ENCODE measurements at places on chromosomes 5 and 9.

DNA sequence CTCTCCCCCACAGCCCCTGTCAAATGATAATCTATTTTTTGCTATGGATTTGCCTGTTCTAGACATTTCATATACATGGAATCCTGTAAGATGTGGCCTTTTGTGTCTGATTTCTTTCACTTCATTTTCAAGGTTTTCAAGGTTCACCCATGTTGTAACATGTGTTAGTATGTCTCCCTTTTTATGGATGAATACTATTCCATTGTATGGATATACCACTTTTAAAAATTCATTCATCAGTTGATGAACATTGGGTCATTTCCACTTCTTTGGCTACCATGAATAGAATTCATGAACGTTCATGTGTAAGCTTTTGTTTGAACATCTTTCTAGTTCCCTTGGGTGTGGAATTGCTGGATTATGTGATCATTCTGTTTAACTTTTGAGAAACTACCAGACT, 94.7 kb upstream of the ZNF366 start:
- no peak for DNase-seq

DNA sequence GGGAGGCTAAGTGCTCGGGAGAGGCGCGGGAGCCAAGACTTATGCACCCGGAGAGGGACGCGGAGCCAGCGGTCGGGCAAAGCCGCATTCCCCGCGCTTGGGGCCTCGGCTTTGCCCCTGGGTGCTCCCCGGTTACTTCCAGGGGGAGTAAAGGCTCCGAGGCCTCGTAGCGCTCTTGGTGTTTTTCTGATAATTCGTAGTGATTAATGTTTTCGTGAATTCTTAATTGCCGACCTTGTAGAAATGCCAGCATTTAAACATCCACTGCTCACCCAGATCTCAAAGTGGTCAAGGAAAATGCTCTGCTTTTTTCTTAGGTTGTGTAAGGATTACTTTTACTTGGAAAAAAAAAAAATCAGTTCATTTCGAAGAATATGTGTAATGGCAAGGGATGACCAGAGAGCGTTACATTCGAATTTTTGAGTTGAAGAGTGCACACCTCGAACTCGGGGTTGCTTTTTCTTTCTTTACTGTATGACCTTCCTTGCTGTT, 654 bp upstream of the TUT7 start:
- no peak for DNase-seq

DNA sequence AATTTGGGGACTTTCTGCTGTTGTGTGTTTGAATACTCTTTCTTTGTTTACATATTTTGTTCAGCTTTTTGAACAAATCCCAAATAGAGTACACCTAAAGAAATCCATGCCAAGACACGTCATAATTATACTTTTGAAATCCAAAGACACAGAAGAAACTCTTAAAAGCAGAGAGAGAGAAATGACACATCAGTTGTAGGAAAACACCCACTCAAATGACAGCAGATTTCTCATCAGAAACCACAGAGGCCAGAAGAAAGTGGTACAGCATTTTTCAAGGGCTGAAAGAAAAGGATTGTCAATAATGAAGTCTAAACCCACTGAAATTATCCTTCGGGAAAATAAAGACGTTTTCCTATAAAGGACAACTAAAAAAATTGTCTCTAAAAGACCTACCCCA, 378.6 kb downstream of the GADD45G start:
- DNase-seq: no peak

GRCh38 chr9:133811471-133811870, 73.3 kb upstream of the SARDH start:
- no peak for DNase-seq

DNA sequence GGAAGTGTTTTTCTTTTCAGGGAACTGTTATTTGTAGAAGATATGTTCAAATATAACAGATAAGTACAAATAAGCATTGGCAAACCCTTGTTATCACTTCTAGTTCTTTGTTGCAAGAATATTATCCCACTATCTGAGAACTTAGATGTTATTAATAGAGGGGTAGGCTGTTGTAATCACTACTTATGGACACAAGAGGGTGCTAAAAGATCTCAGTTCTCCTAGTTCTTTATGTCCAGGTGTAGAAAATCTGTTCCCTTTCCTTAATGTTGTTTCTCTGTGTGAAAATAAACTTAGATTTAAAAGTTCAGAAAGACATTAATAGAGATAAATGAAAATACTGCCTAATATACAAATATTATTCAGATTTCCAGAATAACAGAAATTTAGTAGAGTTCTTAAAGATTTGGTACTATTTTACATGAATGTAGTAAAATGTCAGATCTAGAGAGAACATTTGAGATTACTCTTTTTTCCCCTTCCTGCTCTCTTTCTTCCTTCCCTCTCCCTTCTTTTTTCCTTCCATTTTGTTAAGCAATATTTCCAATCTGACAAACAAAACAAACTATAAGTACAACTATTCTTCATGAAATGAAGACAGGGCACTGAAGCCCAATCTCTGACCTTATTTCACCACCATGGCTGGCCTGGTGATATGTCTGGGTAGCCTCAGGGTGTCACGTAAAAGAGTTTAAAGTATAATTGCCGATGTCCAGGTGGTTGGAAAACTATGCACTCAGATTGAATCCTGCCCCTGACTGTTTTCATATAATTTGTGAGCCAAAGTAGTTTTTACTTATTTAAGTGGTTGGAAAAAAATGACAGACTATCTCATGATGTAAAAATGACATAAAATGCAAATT, 43.6 kb upstream of the C5orf46 start:
- no peak for DNase-seq
